CD4-positive, alpha-beta T cell treated with Interleukin-2 at 100 ng/mL for 4 hours (primary cell): ENCODE measurements at places on chromosomes 2 and 18.

DNA sequence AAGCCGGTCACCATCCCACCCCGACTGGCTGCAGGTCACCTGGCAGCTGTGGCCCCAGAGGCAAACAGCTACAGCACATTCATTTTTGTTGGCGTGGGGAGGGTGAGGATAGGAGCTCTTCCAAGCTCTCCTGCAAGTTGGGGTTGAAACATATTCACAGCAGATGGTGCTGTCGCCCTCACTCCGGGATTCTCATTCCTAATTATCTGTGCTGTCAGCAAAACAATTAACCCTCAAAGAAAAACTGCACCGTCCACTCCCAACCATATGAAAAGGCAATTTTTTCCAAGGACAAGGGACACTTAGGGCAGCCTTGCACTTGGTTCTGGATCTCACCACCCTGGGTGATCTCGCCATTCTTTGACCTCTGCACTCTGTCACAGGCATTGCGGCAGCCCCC, 68.6 kb downstream of the ZBTB7C start:
- DNase-seq: no peak

DNA sequence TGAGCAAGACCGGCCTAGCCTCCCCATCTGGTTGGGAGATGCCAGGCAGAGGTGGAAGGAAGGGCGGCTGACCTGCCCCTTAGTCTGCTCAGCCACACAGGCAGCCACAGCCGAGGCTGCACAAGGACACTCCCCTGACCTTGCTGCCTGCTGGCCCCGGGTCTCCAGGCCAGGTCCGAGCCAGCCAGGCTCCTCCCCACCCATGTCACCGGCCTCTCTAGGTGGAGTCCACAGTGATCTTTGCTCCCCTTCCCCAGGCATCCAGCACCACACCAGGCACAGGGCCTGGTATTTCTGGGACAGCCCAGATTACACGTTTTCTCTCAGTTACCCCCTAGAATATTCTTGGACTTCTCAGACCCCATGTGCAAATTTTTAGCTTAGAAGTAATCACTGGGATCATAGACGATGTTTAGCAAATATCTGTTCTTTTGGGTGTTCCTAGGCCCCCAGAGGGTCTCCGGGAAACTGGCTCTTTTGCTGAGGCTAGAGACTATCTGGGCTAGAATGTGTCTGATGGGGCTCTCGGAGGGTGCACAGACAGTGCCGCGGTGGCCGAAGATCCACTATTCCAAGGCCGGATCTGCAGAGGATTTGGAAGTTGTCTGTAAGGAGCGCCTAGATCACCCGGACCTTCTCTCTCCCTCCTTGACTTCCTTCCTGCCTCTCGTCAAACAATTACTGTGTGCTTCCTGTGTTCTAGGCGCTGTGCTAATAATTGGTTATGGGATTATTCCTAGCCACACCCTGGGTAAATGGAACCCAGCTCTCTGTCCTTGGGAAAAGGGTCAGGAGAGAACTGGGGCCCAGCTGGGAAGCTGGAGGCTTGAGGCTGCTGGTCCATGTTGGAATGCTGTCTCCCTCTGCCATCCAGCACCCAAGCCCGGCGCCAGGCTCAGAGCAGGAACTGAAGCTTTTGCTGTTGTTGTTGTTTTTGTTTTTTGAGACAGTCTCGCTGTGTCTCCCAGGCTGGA, 46.9 kb downstream of the ODC1 start:
- DNase-seq: no peak

DNA sequence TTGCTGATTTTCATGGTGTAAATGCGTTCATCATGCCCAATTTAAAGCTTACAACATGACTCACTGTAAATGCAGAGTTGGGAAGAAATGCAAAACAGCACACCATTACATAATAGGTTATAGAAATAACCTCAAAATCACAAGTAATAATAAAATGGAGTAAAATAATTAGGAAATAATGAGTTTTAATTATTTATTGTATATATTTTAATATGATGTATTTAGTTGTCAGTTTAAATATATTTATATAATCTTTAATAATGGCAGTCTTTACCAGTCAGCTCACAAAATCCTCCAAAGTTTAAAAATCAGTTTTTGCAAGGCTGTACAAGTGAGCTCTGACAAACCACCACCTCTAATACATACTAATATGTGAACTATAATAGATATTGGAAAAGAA, 180.2 kb downstream of the RND3 start:
- DNase-seq: no peak

- no peak for DNase-seq
Measured at GRCh38 chr18:48228841-48229240, 180.3 kb downstream of the ZBTB7C start.

DNA sequence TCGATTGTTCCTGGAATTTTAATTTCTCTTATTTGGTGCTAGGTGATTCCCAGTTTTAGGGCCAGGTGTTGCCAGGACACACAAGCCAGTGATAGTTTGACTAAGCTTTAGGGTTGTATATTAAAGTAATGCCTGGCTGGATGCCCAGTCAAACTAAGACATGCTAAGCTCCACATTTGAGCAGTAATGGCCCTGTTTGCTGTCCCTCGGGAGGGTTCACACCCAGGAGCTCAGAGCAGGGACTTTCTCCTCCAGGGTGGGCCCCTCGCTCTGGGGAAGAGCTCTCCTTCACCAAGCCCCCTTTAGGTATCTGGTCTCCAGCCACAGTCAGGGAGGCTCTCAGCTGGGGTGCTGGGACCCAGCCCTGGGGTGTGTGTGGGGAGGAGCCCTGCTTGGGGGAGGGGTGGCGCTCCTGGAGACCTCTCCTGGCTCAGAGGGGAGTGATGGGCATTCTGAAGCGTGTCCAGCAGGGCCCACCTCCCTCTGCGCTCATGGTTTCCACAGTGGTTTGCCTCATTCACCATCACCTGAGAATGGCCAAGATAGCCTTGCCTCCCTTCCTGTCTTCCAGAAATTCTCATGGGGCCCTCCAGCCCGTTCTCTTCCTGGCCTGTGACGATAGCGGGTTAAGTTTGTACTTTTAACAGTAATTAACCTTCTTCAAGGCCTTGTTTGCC, 31.7 kb downstream of the INPP4A start:
- no peak for DNase-seq

- no peak for DNase-seq
Measured at GRCh38 chr18:79756826-79757225, 40.9 kb upstream of the KCNG2 start.

DNA sequence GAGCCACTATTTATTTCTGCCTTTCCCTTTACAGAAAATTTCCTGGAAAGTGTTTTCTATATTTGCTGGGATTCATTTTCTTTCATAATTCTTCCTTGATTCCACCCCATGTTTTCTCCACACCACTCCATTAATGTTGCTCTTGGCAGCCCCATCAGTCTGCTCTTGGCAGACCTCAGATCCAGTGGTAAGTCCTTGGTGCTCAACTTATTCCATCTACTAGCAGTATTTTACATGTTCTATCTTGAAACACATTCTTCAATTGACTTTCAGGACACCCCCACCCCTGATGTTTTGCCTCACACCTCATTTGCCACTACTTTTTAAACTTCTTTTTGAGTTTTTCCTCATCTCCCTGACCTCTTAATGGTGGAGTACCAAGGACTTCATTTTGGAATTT, 65.0 kb downstream of the HNMT start:
- no peak for DNase-seq
